ENCODE measurements at places on chromosomes 1 and 21. TPM values are rescaled to one million over a fixed set of nuclear protein-coding genes. Genes with fewer than 3 reads are reported as not detected.

IL12RB2 gene
- total RNA-seq, result 0.17 TPM

TGFB2 gene
- 30.1 TPM for total RNA-seq

ACAP3 gene
- total RNA-seq, result 37.9 TPM

FCRL4 gene
- not detected for total RNA-seq

SMYD2 gene
- total RNA-seq, result 60.7 TPM

RGSL1 gene
- not detected for total RNA-seq

HSD11B1 gene
- 2.1 TPM for total RNA-seq

SELENBP1 gene
- 2.3 TPM for total RNA-seq

TMEM63A gene
- total RNA-seq, result 36.2 TPM

FAM177B gene
- not detected for total RNA-seq

AMY1C gene
- total RNA-seq, result not detected

HPDL gene
- 3.1 TPM for total RNA-seq

SHE gene
- not detected for total RNA-seq

CHIT1 gene
- total RNA-seq, result not detected

AZIN2 gene
- 2.8 TPM for total RNA-seq

AUNIP gene
- total RNA-seq, result 1.7 TPM

TMOD4 gene
- total RNA-seq, result not detected

CHI3L2 gene
- total RNA-seq, result 7.5 TPM

GJB3 gene
- 29.7 TPM for total RNA-seq

PCP4L1 gene
- not detected for total RNA-seq

CBR3 gene
- total RNA-seq, result 0.41 TPM

ATF3 gene
- 119 TPM for total RNA-seq

MMP23B gene
- 4.9 TPM for total RNA-seq

CELA3A gene
- total RNA-seq, result not detected

IL22RA1 gene
- total RNA-seq, result 0.21 TPM

CCDC30 gene
- 1.8 TPM for total RNA-seq

SPATA21 gene
- total RNA-seq, result not detected

RPS8 gene
- total RNA-seq, result 4,100 TPM

ZNF683 gene
- total RNA-seq, result not detected

TOR1AIP2 gene
- total RNA-seq, result 64.1 TPM

MLLT11 gene
- 26.4 TPM for total RNA-seq

BARHL2 gene
- total RNA-seq, result not detected

OR10J5 gene
- total RNA-seq, result not detected

PTPN22 gene
- not detected for total RNA-seq

HES4 gene
- total RNA-seq, result 184 TPM

CD1E gene
- not detected for total RNA-seq
